ENCODE measurements at places on chromosomes 5 and 9.

DNA sequence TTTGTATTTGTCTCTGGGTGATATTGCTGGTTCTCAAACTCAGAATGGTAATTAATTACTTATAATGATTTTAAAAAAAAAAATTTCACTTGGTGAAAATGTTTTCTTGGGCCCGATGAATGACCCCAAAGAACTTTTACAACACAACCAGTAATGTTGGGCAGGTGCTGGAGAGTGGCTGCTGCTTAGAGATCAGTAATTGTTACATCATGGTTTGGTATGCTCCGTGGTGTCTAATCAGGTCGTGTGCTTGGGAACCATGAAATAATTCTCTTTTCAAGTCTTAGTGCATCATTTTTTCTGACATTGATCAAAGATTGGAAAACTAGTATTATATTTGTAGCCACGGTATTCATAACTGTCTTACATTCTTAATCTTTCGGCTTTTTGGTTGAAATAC lies 29.3 kb downstream of the PCBD2 start:
- no peak for DNase-seq

GRCh38 chr5:31847354-31847753 lies 208.4 kb downstream of the PDZD2 start:
- DNase-seq: no peak

GRCh38 chr5:126741361-126741760 lies 35.6 kb upstream of the LMNB1 start:
- DNase-seq: no peak

DNA sequence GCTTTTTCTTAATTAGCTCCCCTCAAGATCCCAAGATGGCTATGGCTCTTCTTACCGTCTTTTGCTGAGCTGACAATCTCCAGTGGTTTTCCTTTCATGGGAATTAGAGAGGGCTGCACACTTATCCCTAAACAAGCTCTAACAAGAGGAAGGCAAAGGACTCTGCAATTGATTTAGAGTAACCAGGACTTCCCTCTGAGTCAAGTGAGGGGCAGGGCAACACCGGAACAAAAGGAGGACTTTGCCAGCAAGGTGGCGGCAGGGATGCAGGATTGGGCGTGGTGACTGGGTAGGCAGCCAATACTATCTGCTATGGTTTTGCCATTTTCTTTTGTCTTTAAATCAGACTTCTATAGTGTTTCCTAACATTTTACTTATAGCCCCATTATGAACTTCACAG lies 9.8 kb downstream of the SLC44A1 start:
- no peak for DNase-seq

DNA sequence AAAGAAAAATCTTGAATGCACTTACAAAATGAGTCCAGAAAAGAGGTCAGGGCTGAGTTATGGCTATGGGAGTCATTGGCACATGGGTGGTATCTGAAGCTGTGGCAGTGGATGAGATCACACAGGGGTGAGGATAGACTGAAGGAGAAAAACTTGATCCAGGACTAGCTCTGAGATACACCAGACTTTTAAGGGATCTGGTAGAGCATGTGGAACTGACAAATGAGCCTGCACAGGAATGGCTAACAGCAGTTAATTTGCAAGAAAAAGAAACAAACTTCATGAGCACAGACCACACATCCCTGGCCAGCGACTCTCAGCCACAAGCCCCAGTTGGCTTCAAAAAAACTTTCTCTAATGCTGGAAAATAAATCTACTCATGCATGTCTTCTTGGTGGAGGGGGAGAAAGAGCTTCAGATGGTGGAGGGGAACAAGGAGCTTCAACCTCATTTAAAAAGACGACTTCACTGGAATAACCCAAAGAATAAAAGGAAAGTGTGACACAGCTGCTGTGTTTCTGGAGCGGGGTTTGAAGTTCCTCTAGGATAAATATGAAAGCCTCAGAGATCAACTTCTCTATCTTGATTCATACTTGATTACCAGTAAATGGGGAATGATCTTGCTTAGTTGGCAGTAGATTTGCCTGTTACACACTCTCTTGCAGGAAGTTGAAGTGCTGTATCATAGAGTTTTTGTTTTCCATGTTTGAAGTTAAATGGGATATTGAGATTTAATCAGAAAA lies 33.6 kb downstream of the TNFAIP8 start:
- DNase-seq: no peak

Data from lung microvascular endothelial cell (primary cell).